ENCODE measurements at places on chromosomes 4 and X.

- no peaks in the 10 kb centered on the region for H3K27me3 ChIP-seq
Measured at GRCh38 chr4:11898796-11899195, 470.1 kb upstream of the HS3ST1 start.

GRCh38 chr4:145935253-145936141 lies 3.1 kb downstream of the ZNF827 start:
- no peaks in the 10 kb centered on the region for H3K27me3 ChIP-seq
- H3K36me3 ChIP-seq: no peaks in the 10 kb centered on the region
- peaks cover 11% of the 10 kb centered on the region for H3K4me1 ChIP-seq
- peak overlapping the region; percentile 95 for H3K27ac ChIP-seq

- H3K4me1 ChIP-seq: no peaks in the 10 kb centered on the region
- no peak for DNase-seq
- no peak overlapping the region for H3K4me3 ChIP-seq
- no peaks in the 10 kb centered on the region for H3K36me3 ChIP-seq
Measured at GRCh38 chrX:84873176-84873575, 130.5 kb upstream of the APOOL start.

DNA sequence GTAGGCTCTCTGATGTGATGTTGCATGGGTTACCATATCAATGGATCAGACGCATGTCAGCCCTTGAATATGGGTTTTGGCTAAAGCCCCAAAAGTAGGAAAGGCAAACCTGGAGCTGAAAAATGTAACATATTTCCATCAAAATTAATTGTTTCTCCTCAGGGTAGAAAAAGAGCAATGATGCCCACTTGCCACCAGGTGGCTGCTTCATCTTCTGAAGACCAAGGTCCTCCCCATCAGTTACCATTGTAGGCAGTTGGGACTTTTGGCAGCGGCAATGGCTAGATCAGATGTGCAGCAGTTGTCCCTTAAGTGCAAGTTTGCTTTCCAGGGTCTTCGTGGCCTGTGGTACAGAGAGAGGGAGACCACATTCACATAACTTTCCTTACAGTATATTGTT lies 118.2 kb downstream of the NAF1 start:
- no peaks in the 10 kb centered on the region for H3K36me3 ChIP-seq
- H3K27me3 ChIP-seq: no peaks in the 10 kb centered on the region
- H3K27ac ChIP-seq: no peak overlapping the region
- DNase-seq: peak; percentile 14
- no peak overlapping the region for H3K4me3 ChIP-seq

DNA sequence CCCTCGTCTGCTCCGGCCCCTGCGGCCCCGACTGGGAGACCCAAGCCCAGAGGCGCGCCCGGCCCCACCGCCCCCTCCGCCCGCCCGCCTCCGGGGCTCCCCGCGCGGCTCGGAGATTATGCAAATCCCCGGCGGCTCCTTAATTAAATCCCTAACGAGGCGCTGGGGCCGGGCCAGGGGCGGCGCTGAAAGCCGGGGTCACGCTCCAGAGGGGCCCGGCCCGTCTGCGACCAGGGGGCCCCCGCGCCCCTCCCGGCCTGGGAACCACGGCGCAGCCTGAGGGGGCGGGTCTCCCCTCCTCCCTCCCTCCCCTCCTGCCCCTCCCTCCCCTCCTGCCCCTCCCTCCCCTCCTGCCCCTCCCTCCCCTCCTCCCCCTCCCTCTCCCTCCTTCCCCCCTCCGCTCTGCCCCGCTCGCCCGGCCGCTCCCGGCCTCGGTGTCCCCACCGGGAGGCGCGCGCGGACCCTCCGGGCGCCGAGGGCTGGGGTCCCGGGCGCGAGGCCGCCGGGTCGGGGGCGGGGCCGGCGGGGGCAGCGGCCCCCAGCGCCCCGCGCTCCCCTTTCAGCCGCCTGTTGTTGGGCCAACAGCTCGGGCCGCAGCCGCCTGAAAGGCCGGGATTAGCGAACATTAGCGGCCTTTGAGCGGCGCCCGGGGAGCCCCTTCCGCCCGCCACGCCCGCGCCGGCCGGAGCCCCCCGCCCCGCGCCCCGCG lies 25.9 kb upstream of the FGFR3 start:
- no peaks in the 10 kb centered on the region for H3K36me3 ChIP-seq
- no peaks in the 10 kb centered on the region for H3K4me1 ChIP-seq
- H3K27me3 ChIP-seq: no peaks in the 10 kb centered on the region
- DNase-seq: no peak

DNA sequence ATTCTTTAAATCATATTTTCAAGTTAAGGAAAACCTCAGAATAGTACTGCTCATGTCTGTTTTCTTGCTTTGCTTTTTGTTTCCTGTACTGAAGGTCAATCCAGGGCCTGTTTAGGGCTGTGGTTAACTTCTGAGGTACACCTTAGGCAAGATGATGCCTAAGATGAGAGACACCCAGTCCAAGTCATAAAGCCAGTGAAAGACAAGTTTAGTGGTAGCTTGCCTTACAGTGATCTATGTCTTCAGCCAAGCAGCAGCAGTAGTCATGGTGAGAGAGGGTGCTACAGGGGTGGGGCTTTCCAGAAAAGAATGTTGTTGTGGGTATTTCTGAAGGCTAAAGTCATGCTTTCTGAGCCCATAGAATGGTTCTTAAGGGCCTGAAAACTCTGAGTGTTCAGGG lies 173.7 kb downstream of the VSIG4 start:
- no peaks in the 10 kb centered on the region for H3K27me3 ChIP-seq
- no peak overlapping the region for H3K4me3 ChIP-seq
- DNase-seq: no peak
- H3K36me3 ChIP-seq: no peaks in the 10 kb centered on the region

GRCh38 chrX:123190096-123190495 lies 6.0 kb downstream of the GRIA3 start:
- no peaks in the 10 kb centered on the region for H3K4me1 ChIP-seq
- no peak overlapping the region for H3K27ac ChIP-seq
- H3K36me3 ChIP-seq: no peaks in the 10 kb centered on the region
- H3K27me3 ChIP-seq: no peaks in the 10 kb centered on the region
- no peak for DNase-seq
- H3K4me3 ChIP-seq: no peak overlapping the region

GRCh38 chr4:78197947-78198346 lies 140.8 kb downstream of the FRAS1 start:
- H3K4me1 ChIP-seq: no peaks in the 10 kb centered on the region
- no peak overlapping the region for H3K4me3 ChIP-seq

DNA sequence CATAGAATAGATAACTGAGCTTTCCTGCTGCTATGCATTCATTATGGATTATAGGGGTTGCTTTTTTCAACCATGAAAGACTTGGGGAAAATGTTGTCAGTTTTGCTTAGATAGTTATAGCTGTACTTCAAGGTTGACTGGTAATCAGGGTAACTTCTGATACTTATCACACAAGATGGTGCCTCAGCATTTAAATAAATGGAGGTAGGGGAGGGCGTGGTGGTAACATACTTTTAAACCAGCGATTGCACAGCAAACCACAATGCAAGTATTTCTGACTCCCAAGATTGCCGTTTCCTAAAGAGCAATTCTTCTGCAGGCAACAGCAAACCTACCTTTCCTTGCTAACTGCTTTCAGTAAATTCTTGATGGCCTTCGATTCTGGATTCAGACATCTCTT lies 1.3 kb downstream of the CXCL10 start:
- H3K4me1 ChIP-seq: no peaks in the 10 kb centered on the region
- no peak overlapping the region for H3K27ac ChIP-seq
- no peaks in the 10 kb centered on the region for H3K36me3 ChIP-seq
- no peak overlapping the region for H3K4me3 ChIP-seq
- H3K27me3 ChIP-seq: no peaks in the 10 kb centered on the region
- no peak for DNase-seq

DNA sequence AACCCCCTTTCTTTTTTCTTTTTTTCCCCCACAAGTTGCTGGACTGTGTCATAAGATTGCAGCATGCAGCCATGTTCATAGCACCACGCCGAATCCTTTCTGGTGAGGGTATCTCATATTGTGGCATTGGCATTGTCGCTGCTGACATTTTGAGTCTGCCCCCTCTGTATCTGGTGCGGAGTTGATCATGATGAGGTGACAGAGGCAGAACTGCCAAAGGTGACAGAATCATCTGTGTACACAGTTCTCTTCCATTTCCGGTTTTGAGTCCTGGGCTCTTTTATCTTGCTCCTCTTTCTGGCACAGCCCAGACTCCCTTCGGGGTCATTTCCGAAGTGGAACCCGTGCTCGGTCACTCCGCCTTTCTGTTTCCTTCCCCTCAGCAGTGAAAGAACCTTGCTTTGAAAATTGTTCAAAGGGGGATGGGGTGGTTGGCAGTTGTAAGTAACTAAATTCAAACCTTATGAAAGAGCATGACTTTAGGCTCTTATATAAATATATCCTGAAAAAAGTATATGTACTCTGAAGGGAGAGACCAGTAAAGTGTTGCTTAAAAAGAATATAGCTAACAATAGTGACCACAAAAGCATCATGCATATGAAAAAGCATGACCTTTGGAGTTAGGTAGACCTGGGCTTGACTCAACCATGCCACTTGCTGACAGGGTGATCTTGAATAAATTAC lies 55.0 kb upstream of the BMP2K start:
- DNase-seq: no peak
- H3K27ac ChIP-seq: no peak overlapping the region
- no peaks in the 10 kb centered on the region for H3K4me1 ChIP-seq
- no peaks in the 10 kb centered on the region for H3K36me3 ChIP-seq

DNA sequence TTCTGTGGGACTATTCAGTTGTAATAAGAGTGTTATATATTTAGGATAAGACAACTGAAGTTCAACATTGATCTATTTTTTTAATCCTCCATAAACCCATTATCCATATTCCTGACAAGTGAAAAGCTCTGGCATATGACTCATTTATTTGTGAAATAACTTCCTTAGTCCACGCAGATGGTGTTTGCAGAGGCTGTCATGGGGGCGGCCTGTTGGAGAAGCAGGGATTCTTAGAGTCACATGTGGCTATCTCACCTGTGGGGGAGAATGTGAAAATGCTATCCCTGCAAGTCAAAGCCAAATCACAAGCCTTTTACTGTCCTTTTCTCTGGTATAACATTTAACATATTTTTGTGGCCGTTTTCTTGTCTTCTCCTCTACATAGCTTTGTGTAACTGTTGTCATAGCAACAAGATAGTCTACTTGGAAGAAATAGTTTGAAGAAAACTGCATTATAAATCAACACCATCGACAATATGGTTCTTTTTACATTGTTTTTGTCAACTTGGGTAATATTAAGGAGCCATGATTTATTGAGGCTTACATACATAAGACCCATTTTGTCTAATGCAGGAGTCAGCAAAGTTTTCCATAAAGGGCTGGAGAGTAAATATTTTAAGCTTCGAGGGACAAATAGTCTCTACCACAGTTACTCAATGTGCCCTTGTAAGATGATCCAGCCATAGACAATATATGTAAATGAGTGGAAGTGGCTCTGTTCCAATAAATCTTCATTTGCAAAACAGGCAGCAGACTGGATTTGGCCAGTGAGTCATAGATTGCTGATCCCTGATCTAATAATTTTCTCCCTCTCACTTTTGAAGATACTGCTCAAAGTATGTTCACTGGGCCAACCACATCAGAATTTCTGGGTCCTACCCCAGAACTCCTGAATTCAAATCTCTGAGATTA lies 395.0 kb downstream of the DTHD1 start:
- no peaks in the 10 kb centered on the region for H3K36me3 ChIP-seq
- no peak overlapping the region for H3K27ac ChIP-seq
- H3K27me3 ChIP-seq: no peaks in the 10 kb centered on the region
- no peak overlapping the region for H3K4me3 ChIP-seq
- H3K4me1 ChIP-seq: no peaks in the 10 kb centered on the region

GRCh38 chrX:134801267-134801666 lies 143.0 kb upstream of the PLAC1 start:
- no peaks in the 10 kb centered on the region for H3K36me3 ChIP-seq
- H3K27ac ChIP-seq: no peak overlapping the region
- no peak for DNase-seq

DNA sequence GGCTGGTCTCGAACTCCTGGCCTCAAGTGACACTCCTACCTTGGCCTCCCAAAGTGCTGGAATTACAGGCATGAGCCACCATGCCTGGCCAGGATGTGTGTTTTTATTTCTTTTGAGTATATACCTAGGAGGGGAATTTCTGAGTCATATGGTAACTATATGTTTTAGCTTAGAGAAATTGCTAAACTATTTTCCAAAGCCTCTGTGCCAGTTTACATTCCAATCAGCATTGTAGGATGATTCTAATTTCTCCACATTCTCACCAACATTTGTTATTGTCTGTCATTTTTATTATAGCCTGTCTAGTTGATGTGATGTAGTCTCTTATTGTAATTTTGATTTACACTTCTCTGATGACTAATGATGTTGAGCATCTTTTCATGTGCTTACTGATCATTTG lies 1576.0 kb downstream of the RPA4 start:
- peaks cover 12% of the 10 kb centered on the region for H3K27me3 ChIP-seq
- H3K4me1 ChIP-seq: no peaks in the 10 kb centered on the region
- H3K4me3 ChIP-seq: no peak overlapping the region
- no peaks in the 10 kb centered on the region for H3K36me3 ChIP-seq

DNA sequence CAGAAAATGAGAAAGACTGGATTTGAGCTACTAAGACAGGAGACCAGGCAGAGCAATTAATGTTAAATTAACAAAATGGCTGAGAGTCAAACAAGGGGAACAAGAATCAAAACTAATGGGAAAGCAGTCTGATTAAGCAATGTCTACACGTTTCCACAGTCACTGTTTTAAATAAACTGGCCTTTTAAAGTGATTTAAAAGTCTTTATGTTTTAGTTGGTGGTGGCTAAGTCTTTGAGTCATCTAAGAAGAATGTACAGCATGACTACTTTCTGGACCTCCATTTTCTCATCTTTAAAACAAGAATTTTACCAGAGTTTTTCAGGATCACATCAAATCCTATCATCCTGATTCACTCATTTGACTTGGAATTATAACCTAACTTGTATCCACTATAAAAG lies 233.8 kb downstream of the ENOX2 start:
- H3K27me3 ChIP-seq: no peaks in the 10 kb centered on the region
- H3K4me3 ChIP-seq: no peak overlapping the region
- H3K4me1 ChIP-seq: no peaks in the 10 kb centered on the region
- H3K36me3 ChIP-seq: no peaks in the 10 kb centered on the region
- no peak overlapping the region for H3K27ac ChIP-seq

DNA sequence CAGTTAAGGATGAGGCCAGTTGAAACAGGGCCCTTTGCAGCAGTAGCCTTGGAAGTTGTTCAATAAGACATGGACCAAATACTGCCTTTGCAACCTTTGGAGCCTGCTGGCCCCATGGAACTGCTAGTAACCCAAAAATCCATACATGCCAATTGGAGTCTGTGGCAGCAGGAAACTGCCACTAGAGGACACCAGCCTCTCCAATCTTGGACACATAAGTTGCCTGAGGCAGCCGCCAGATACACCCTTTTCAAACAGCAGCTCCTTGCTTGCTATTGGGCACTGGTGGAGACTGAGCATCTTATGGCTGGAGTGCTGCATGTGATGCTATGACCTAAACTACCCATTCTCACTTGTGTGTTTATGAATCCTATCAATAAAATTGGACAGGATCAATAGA lies 14.8 kb upstream of the LAP3 start:
- no peaks in the 10 kb centered on the region for H3K36me3 ChIP-seq
- no peaks in the 10 kb centered on the region for H3K27me3 ChIP-seq
- no peak overlapping the region for H3K27ac ChIP-seq

GRCh38 chr4:153950100-153950979 lies 161.5 kb upstream of the SFRP2 start:
- DNase-seq: no peak
- H3K4me1 ChIP-seq: no peaks in the 10 kb centered on the region
- no peak overlapping the region for H3K27ac ChIP-seq

Data from pancreas (tissue), 10 donors.